ENCODE measurements at places on chromosomes 12 and 14. TPM values are rescaled to one million over a fixed set of nuclear protein-coding genes. Genes with fewer than 3 reads are reported as not detected.

The PXN gene
- 63.7 TPM for total RNA-seq

GRCh38 chr12:104521731-104522130, 65.0 kb downstream of the CHST11 start:
- peak; percentile 72 for DNase-seq

- no peak for DNase-seq
Measured at GRCh38 chr14:86237733-86238132, 707.8 kb downstream of the FLRT2 start.

The SDS gene
- total RNA-seq: not detected

The CLEC12A gene
- total RNA-seq: not detected

DNA sequence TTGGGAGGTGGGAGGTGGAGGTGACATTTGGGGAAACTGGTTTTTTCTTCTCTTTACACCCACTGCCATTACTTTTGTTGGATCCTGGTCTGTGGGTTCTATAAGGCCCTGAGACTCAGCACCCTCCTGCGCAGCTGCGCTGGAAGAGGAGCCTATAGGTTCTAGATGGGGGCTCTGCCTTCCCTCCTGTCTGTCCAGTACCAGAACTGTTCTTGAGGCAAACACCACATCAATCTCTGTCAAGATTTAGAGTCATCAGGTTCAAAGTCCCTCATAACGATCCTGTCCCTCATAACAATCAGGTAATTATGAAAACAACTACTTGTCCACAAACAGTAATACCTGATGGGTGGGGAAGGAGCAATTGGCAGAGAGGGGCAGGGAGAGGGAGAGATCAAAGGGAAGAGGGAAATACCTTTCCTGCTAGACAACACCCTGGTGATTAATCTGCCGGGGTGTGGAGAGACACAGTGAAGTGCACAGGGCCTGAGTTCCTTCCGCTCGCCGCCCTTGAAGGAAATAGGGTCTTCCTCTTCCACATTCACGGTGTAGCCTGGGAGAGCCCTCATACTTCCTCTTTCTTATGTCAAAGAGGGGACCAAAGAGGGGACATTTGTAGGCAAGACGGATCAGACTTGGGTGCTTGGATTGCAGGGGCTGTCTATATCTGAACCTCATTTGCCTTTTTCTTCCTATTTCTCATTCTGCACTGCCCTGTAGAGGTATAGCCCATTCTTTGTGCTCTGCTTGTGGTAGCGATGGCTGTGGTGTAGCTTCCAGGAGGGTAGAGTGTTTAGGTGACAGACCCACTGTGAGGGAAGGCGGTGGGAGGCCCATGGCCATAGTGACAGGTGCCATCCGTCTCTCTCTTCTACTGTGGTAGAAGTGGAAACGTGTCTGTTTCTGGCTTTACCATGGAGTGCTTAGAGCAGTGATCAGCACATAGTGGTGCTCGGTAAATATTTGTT, 12.6 kb downstream of the GPRC5A start:
- DNase-seq: no peak

Measured in GM23248 (cell line).